Progenitor cell of endocrine pancreas (in vitro differentiated cells): ENCODE measurements at places on chromosomes 12 and 14. TPM values are rescaled to one million over a fixed set of nuclear protein-coding genes. Genes with fewer than 3 reads are reported as not detected.

TTC5 gene
- total RNA-seq: 29.4 and 30.0 TPM in 2 replicates

FSCB gene
- total RNA-seq: not detected in 2 replicates

SRRM4 gene
- 2.1 and 2.4 TPM in 2 replicates for total RNA-seq

HSPB8 gene
- 37.9 and 38.7 TPM in 2 replicates for total RNA-seq

LTB4R2 gene
- 11.0 and 11.3 TPM in 2 replicates for total RNA-seq

TMEM30B gene
- total RNA-seq: 28.1 and 29.4 TPM in 2 replicates

MYF6 gene
- total RNA-seq: 0.33 TPM in 1 of 2 replicates, not detected in the other
